ENCODE measurements at places on chromosomes 2 and 18.

DNA sequence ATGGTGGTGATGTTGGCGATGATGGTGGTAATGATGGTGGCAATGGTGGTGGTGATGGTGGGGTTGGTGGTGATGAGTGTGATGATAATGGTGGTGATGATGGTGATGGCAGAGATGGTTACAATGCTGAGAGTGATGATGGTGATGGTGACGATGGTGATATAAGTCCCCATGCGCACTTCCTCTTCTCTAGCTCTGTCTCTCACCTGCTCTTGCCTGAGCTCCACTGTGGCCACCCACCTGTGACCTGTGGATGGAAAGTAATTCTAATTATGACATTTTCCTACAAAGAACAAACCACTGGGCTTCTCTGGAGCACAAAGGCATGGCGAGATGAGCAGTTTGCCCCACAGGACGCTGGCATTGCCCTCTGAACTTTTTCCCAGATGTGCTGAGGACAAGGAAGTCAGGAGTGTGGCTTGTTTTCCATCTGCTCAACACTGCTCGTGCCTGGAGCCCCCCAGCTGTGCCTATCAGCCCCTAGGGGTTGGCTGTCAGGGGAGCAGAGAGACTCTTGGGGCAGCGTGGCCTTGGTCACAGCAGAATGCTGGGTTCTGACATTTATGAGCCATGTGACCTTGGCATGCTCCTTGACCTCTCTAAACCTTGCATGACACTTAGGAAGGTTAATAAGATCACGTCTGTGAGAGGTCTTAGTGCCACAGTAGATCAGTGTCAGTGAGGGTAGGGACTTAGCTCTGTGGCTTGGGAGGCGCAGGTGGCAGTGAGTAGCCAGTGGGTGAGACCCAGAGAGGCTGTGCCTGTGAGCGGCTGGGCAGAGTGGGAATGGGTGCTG, 68.4 kb downstream of the RRM2 start:
- no peak for DNase-seq

DNA sequence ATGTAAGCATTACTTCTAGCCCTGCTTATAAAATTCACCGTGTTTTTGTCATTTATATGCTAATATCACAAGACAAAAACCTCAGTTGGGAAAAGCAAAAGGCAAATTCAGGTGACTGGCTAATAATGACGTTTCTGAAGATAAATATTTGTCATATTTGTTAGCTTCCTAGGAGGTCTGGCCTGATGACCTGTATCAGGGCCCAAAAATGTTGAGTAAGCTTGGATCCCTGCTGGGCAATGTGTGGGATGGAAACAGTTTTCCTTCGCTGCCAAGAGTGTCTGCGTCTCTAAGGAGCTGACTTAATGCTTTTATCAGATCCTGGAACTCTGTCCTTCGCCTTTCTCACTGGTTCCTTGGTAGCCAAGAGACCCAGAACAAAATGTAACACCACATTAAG, 230.1 kb upstream of the PXDN start:
- no peak for DNase-seq

DNA sequence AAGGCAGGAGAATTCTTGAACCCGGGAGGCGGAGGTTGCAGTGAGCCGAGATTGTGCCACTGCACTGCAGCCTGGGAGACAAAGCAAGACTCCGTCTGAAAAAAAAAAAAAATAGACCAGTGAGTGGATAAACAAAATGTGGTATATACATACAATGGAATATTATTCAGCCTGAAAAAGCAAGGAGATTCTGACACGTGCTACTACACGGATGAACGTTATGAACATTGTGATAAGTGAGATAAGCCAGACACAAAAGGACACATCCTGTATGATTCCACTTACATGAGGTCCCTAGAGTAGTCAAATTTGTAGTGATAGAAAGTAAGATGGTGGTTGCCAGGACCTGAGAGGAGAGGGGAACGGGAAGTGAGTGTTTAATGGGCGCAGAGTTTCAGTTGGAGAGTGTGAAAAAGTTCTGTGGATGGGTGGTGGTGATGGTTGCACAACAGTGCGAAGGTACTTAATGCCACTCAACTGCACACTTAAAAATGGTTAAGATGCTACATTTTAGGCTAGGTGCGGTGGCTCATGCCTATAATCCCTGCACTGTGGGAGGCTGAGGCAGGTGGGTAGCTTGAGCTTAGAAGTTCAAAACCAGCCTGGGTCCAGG, 38.3 kb downstream of the NIFK start:
- DNase-seq = no peak

- DNase-seq = no peak
These were observed 48.2 kb downstream of the SLC14A2 start for GRCh38 chr18:45663403-45664045.

GRCh38 chr2:237557633-237558015, 8.8 kb upstream of the PRLH start:
- DNase-seq = no peak

DNA sequence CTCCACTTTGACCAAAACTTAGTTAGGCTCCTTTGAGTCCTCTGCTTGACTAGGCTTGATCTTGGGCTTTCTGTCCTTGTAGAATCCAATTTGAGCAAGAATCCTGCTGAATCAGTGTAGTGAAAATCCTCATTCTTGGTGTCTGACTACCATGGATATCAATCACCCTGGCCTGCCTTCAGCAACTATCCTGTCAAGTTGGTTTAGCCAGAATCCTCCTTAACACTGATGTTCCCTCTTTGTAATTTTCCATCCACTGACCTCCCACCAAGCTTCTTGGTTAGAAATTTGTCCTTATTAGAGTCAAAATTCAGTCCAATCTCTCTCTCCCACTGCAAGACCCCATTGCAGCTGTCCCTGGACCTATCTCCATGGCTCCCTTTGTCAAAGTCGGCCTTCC, 494 bp upstream of the RBM45 start:
- DNase-seq = no peak

- no peak for DNase-seq
These were observed 339.8 kb upstream of the CDH7 start for GRCh38 chr18:65411061-65411460.

- DNase-seq = no peak
These were observed 1.1 kb downstream of the BIN1 start for GRCh38 chr2:127105656-127106456.

GRCh38 chr2:23243073-23243659, 141.8 kb upstream of the KLHL29 start:
- no peak for DNase-seq

- DNase-seq = no peak
These were observed 11.8 kb upstream of the EN1 start for GRCh38 chr2:118859157-118859770.
